IPS DF 6.9 (cell line): ENCODE measurements at places on chromosomes 12 and 14.
A peak's percentile ranks its signal among the peaks of the same experiment; 100 is the strongest.

GRCh38 chr14:34676516-34677211 is 37.7 kb downstream of the CFL2 start:
- no peak for DNase-seq

DNA sequence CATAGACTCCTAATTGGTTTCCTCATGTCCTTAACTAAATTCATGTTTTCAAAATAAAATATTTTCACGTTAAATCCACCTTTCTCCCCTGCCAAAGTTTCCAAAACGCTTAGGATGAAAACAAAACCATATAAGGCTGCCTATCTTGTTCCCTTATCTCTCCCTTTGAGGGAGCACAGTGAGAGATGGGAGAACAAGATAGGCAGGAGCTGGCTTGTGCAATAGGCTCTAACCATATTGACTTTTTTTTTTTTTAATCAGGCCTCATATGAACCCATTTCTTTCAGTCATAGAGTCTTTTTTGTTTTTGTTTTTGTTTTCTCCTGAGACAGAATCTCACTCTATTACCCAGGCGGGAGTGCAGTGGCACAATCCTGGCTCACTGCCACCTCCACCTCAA is 184.9 kb downstream of the NRXN3 start:
- DNase-seq: no peak

DNA sequence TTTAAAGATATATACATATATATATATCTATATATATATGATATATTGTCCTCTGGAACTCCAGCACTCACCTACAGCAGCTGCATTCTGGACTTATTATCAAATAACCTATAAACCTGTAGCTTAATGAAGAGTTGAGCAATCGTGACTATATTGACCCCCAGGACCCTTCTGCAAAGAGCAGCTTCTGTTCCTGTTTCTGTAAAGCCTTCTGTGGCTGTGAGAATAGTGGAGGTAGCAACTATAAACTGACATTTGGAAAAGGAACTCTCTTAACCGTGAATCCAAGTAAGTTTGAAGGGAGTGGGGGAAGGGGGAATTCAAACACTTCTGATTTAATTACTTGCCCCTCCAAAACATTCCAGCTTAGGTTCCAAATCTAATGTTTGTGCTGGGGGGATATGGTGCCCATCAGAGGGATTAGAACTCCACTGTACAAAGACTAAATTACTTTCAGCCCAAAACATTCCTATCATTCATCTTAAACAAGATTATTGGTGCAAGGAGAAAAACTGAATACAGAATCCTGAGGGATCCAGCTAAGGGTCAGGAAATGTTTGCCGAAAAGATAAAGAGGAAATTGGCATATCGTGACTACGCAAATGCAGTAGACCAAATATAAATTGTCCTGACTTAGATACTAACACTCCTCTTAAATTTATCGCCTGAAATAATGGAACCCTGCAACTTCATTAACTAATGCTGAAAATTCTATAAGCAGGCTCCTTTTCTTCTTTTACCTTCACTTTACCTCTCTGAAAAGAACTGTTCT is 106.1 kb downstream of the DAD1 start:
- DNase-seq: no peak

GRCh38 chr14:24429395-24430142 is at the start of the genes CBLN3 and KHNYN:
Gene CBLN3 (minus strand): TSS chr14:24429668. CDS start chr14:24429054, 614 bp downstream.
Gene KHNYN (plus strand): TSS chr14:24429954. CDS start chr14:24430731, 777 bp downstream.
- DNase-seq: no peak

GRCh38 chr12:132227782-132228475 is 83.7 kb downstream of the NOC4L start:
- DNase-seq: no peak

DNA sequence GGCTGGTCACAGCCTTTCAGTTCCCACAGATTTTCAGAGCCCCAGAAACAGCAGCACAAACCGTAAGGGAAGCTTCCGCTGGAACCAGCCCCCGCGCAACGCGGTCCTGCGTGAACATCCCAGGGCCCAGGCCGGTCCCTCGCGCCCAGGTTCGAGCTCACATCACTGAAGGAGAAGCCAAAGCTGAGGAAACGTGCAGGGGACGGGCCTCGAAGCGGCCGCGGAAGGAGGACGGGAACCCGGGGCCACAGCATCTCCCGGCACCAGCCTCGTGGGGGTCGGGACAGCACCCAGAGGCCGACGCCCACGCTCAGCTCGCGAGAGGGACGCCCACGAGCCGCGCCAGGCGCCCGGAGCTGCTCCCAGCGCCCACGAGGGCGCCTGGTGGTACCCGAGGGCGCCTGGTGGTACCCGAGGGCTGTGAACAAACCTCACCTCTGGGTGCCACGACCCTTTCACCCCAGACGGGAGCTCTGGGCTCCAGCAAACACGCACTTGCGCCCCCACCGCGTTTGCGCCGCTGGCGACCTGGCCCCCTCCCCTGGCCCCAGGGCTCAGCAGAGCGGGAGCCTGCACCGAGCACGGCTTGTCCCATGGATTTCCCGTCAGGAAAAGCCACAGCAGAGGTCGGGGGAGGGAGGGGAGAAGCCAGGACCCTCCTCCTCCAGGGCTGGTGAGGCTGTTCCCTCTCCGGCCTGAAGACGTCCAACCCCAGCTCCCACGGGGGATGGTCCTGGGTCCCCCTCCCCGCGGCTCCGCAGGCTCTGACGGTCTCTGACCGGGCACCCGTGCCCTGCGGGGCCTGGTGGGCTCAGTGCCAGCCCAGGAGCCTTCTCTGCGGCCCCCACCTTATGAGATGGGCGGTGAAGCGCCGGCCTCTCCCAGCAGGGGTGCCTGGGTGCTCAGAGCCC is 6.9 kb downstream of the LRCOL1 start:
- DNase-seq: no peak

DNA sequence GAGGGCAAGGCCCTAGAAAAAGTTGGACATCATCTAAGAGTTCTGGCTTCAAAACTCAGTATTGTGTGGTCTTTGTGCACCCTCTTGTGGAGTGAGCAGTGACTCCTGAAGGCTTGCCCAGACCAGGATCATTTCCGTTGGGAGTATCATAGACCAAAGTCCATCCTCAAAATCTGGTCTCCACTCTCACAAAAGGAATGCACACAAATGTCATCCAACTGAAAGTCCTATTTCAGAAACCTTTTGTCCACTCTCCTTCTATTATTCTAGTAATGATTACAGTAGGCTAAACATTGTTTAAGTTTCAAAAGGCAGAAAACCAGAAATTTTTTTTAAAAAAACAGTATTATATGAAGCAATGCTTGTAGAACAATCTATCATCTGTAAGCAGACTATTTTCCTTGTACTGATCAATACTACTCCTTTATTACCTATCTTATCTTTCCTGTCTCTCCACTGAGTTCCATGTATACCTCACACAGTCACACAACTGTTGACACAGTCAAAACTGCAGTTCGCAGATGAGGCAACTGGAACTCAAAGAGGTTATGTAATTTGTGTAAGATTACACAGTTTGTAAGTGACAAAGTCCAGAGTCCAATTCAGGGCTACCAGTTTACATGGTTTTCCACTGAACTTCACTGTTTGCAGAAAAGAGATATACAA is 41.4 kb downstream of the COX16 start:
- peak; percentile 39 for DNase-seq

DNA sequence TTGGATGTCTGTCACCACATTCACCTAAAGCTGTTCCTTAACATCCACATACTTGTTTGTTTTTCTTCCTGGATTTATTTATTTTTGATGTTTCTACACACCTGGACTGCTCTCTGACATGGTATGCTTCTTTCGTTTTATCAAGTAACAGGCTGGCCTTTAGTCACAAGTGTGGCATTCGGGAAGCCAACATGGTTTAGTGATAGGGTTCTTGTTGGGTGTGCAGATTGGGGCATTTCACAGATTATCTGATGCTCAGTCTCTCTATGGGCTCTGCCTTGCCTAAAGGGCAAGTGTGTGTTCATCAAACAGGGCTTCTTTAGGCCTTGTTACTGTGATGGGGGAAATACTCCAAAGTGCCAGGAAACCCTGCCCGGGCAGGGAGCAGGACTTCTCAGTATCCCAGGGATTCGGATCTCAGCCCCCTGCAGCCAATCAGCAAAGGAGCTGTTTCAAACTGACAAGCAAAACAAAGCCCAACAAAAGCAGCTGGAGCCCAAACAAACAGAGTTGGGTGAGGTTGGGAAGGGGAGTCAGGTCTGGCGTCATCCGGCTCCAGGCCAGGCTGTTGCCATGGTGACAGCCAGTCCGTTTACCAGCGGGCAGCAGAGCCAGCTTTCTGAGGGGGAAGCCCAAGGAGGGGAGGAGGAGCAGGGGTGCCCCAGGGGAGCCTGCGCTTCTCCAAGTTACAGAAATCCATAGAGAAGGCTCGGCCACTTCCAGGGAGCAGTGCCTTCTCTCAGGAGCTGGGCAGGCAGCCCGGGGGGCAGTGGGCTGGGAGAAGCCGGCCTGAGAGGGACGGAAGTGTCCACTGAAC is 31.9 kb downstream of the FOS start:
- no peak for DNase-seq

- no peak for DNase-seq
Measured at GRCh38 chr14:61587081-61587713, 108.1 kb upstream of the HIF1A start.

DNA sequence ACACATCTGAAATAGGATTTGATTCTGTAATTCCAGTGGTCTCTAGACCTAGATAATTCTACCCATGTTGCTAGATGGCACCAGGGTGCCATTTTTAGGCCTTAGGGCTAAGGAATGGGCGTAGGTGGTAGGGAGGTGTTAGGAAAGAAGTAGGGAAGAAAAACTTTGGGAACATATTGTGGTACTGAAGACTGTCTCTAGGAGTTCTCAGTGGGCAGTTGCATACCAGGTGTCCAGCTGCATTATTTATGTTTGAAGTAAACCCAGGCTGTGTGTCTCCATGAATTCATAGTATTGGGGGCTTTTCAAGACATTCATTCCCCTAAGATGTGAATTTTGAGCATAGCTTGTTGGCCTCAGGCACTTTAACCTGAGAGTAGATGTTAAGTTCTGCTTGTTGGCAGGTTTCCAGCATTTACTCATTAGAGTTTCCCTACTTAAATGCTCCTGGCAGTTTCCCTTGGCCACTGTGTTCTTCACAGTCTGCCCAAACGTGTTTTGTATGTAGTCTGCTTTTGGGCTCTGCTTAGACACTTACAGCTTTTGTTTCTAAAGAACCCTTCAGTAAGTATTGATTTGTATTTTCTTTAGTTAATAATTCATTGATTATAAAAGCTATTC is 31.5 kb upstream of the CCT2 start:
- DNase-seq: no peak

DNA sequence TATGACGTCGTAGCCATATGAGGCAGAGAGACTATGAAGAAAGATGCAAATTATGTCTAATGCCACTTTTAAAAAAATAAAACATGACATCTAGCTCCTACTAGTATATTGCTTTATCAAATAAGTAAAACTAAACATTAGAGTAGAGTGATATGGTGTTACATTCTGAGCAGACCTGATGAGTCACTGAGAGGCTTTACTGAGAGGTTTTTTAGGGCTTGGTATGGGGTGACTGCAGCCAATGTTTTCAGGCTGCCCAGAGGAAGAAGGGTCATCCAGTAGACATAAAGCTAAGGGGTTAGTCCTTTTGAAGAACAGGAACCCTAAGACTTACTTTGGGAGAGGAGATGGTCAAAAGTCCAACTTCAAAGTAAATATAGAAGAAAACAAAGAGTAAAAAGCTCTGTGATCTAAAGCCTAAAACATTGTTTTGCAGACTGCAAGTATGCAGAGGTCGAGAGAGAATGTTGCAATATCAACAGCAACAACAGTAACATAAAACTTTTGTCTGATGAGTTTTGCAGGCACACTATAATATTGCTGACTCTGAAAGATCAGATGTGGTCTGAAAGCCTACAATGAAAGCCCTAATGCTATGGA is 774.7 kb downstream of the TMTC2 start:
- no peak for DNase-seq

DNA sequence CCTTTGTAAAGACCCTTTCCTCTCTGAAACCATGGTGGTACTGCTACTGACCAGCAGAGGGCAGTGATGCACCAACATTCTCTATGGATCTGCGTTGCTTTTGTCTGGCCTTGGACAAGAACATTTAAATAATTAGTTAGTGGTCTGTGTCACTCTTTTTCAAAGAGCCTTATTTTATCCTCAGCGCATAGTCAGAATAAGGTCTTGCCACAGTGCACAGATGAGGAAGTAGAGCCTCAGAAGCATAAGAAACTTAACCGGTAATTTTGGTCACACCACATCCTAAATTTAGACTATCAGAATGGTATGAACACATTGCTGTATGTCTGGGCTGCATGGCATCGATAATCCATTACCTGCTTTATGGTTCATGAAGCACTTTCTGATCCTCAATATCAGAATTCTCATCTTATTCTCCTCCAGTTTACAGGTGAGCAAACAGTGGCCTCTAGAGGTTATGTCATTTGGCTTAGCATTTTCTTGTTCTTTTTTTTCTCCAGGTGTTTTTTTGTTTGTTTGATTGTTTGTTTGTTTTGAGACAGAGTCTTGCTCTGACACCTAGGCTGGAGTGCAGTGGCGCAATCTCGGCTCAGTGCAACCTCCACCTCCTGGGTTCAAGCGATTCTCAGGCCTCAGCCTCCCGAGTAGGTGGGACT is 23.7 kb upstream of the IFT81 start:
- DNase-seq: peak; percentile 83

GRCh38 chr12:12024911-12025682 is 45.6 kb upstream of the BCL2L14 start:
- no peak for DNase-seq

DNA sequence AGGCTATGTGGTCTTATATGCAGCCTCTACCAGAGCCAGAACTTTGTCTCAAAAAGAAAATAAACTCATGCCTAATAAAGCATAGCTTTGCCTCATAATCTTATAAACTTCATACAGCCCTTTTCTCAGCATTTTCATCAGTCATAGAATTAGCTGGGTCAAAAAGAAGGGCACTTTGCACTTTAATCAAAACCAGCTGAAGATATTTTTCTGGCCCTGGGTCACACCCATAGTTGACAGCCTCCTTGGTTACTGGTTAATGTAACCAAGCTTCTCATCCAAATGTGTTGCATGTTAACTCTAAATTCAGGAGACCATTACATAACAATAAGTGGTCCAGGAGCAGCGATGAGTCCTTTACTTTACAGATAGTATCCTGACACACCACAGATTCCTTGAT is 558.2 kb downstream of the FLRT2 start:
- no peak for DNase-seq

- no peak for DNase-seq
Measured at GRCh38 chr14:56144176-56144575, 26.0 kb downstream of the PELI2 start.

DNA sequence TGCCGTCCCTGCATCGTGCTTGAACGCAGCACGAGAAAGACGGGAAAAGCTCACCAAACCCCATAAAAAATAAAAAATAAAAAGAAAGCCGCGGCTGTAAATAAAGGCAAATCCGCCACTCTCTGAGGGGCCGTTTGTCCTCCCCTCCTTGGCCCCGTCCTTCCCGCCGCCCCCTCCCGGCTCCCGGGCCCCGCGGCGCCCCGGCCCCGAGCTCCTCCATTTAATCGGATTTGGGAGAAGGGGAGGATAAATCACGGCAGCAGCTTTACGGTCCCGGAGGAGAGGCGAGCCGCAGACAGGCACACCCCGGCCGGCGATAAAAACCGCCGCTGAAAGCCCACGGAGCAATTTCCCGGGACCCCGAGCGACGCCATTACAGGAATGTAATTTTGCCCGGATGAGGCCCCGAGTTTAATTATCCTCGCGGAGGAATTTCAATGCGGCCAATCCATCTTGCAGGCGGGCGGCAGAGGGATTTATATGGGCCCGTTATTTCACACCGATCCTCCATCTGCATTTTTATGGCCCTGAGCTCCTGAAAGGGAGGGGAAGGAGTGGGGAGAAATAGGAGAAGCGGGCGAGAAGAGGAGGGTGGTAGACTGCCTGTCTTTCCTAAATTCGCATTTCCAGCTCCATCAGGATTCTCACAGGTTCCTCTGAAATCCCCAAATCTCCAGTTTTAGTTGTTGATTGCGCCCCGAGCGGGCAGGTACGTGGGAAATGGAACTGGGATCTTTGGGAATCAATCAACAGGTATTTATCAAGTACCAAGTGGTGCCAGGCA is 1.3 kb upstream of the ATP5MC2 start:
- no peak for DNase-seq

- no peak for DNase-seq
Measured at GRCh38 chr12:14187002-14187401, 178.5 kb upstream of the ATF7IP start.
